Activated naive CD4-positive, alpha-beta T cell treated with anti-CD3 and anti-CD28 coated beads for 36 hours (primary cell): ENCODE measurements at places on chromosomes 3 and 15.
A peak's percentile ranks its signal among the peaks of the same experiment; 100 is the strongest.

- no peak for DNase-seq
Measured at GRCh38 chr3:48696156-48696555, 10.4 kb upstream of the NCKIPSD start.

DNA sequence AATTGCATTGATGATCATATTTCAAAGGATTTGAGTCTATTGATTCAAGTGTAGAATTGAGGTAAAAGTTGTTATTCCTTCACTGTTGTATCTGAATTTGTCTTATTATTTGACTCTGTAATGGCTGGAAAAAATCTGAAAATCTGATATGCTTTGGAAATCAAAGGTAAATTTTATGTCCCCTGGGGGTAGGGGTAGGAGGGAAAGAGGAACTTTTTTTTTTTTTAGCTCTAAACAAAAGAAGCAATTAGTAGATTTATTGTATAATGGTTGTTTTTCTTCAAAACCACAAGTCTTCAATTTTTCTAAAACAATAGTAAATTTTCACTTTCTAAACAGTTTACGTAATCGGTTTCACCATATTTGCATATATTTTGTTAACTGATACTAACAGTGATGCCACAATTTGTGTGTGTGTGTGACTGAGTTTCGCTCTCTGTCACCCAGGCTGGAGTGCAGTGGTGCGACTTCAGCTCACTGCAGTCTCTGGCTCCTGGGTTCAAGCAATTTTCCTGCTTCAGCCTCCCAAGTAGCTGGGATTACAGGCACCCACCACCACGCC is 91.7 kb upstream of the GOLGA6L4 start:
- no peak for DNase-seq

DNA sequence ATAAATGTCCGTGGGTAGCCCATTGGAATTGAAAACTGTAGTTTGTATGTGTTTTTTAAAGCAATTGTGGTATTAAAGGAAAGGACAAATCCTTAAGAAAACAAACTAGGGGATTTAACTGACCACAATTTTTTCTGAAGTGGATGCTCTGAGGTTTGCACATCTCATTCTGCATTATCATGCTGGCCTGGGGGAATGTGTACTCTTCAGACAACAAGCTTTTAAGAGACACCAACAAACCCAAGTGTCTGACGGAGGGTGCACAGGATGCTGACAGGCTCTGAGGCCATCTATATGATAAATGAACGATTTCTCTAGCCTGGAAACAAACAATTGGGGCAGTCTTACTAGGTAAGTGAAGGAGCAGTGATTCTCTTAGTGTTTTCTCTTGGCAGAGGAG is 9.1 kb downstream of the LINS1 start:
- peak; percentile 45 for DNase-seq

- DNase-seq = no peak
Measured at GRCh38 chr15:81176291-81176893, 20.3 kb upstream of the IL16 start.

GRCh38 chr15:60118146-60118545 is 114.0 kb downstream of the FOXB1 start:
- DNase-seq = no peak
